ENCODE measurements at places on chromosomes 12 and 14.
A peak's percentile ranks its signal among the peaks of the same experiment; 100 is the strongest.

DNA sequence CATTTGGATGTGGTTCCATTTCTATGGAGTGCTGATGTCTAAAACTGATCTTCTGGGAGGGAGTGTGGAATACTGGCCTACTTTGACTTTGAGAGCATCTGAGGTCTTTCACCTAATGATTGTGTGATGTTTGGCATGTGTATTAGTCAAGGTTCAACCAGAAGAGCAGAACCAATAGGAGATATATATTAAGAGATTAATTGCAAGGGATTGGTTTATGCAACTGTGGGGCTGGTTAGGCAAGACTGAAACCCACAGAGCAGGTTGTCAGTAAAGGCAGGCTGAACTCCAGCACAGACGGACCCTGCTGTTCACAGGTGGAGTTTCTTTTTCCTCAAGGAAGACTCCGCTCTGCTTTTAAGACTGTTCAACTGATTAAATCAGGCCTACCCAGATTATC lies 11.6 kb downstream of the BMAL2 start:
- no peak for DNase-seq

GRCh38 chr12:81128930-81129554 lies 51.2 kb downstream of the ACSS3 start:
- DNase-seq = peak; percentile 82

DNA sequence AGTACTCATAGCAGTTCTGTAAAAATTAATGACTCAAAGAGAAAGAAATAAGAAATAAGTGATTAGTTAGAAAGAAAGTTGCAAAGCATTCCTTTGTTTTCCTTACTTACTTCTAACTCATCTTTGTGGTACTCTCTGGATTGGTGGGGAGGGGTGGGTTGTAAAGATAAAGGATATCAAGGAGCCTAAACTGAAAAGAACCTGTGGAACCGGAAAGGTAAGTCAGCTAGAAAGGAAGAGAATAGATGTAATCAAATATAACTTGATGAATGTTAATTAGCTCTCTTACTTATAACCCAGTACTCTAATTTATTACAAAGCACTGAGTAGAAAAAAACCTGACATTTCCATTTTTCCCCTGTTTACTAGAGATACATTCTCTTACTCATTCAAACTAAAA lies 37.5 kb upstream of the KRR1 start:
- no peak for DNase-seq

DNA sequence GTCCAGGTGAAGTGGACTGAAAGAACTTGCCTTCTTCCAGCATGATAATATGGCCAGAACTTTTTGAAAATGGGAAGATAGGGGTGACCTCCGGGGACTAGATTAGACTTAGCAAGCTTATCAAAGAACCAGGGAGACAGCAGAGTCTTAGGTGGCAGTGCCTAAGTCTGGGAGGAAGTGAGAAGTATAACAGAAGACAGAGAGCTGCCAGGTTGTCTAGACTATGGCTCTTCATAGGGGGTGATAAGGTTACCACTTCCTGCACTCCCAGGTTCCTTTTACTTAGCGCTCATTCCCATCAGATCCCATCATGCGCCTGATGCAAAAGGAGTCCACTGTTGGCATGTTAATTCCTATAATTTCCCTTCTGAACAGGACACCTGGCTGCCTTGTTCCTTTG lies 69.9 kb downstream of the PLXNC1 start:
- DNase-seq = no peak

DNA sequence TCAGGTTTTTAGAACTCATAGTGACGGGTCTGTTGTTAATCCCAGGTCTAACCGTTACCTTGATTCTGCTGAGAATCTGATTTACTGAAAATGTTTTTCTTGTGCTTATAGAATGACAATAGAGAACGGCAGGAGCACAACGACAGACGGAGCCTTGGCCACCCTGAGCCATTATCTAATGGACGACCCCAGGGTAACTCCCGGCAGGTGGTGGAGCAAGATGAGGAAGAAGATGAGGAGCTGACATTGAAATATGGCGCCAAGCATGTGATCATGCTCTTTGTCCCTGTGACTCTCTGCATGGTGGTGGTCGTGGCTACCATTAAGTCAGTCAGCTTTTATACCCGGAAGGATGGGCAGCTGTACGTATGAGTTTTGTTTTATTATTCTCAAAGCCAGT lies 34.4 kb downstream of the PSEN1 start:
- DNase-seq = no peak
